ENCODE measurements at places on chromosomes 13 and 19. TPM values are rescaled to one million over a fixed set of nuclear protein-coding genes. Genes with fewer than 3 reads are reported as not detected.

The SMIM24 gene
- total RNA-seq: not detected

The ZNF135 gene
- total RNA-seq: 1.9 TPM

DNA sequence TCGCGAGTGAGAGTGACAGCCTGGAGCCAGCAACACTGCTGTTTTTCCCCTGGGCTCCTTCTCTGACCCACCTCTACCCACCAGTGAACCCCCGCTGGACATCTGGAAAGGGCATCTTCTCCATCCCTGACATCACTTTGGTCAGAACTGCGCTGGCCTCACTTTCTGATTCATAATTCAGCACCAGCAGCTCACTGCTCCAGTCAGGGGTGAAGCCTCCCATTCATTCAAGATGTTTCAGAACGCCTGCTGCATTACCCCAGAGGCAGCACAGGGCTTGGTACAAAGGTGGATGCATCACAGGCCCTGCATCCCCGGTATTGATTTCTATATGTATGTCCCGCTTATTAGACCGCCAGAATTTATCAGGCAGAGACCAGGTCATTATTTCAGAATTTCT lies 182.8 kb upstream of the TSHZ3 start:
- DNase-seq: no peak

- DNase-seq: peak; percentile 61
Observed at GRCh38 chr19:48340995-48341394, 15.6 kb downstream of the EMP3 start.

GRCh38 chr19:15249972-15250639 lies 17.9 kb upstream of the EPHX3 start:
- DNase-seq: peak; percentile 95

GRCh38 chr13:109834973-109835720 lies 48.8 kb upstream of the IRS2 start:
- DNase-seq: peak; percentile 38

DNA sequence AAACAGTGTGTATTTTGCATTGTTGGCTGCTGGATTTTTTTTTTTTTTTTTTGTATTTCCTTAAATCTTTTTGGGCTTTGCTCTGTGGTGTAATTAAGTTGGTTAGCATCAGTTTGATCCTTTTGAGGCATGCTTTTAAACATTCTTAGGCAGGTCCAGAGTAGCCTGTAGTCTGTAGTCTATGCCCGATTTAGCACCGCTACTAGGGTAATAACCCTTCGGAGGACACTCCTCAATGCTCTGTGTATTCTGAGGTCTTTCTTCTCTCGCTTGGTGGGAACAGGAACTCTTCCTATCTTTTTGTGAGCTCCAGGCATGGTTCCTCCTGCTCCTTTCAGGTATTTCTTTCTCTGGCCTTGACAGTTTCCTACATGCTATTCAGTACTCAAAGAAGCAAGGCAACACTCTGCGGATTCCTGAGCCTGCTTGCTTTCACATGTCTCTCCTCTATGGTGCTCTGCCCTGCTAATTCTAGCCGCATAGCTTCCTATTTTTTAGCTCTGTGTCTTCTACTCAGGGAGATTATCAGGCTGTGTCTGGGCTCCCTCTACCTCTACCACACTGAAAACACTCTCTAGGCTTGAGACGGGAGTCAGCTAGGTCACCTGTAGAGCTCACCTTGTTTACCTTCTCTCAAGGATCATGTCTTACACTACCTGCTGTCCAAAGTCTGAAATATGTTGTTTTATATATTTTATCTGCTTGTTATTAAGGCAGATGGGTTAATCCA lies 195.1 kb downstream of the NDFIP2 start:
- DNase-seq: no peak

The KCNK6 gene
- 2.7 TPM for total RNA-seq

DNA sequence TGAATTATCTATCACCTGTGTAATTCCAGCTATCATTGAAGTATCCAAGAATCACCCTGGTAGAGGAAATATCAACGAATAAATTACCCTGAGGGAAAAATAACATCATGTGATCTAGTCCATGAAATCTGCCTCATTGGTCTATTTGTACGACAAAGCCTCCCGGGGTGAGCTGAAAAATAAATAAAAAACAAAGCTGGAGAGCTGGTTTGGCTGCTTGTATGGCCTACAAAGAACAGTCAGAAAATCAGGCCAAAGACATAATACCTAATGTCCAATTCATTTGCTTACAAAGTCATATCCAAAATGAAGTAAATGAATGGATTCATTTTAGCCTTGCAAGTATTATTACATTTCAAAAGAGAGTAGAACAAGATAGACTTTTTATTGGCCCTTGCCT lies 449.9 kb downstream of the KLF12 start:
- DNase-seq: no peak

DNA sequence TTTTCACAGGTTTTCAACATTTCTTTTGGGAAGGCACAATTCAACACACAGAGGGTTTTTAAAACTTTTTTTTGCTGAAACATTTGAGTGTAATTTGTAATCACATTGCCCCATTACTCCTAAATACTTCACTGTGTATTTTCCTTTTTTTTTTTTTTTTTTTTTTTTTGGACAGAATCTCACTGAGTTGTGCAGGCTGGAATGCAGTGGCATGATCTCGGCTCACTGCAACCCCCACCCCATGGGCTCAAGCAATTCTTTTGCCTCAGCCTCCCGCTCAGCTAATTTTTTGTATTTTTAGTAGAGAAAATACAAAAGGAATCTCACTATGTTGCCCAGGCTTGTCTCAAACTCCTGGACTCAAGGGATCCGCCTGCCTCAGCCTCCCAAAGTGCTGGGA lies 14.8 kb upstream of the DNAJC15 start:
- no peak for DNase-seq

DNA sequence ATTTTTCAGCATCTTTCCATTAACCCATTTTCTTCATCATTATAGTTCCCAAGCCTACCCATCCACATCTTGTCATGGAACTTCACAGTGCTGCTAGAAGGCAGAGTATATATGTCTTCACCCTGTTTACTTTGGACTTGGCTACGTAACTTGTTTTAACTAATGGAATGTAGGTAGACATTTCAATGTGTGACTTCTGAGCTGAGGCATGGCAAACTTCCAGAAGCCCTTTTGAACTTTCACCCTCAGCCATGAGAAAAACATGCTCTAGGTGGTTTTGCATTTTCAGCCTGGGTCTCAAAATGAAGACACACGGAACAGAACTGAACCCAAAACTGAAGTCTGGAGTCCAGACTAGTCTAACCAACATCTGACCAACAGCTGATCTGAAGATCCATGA lies 3.2 kb downstream of the TEX30 start:
- DNase-seq: no peak

DNA sequence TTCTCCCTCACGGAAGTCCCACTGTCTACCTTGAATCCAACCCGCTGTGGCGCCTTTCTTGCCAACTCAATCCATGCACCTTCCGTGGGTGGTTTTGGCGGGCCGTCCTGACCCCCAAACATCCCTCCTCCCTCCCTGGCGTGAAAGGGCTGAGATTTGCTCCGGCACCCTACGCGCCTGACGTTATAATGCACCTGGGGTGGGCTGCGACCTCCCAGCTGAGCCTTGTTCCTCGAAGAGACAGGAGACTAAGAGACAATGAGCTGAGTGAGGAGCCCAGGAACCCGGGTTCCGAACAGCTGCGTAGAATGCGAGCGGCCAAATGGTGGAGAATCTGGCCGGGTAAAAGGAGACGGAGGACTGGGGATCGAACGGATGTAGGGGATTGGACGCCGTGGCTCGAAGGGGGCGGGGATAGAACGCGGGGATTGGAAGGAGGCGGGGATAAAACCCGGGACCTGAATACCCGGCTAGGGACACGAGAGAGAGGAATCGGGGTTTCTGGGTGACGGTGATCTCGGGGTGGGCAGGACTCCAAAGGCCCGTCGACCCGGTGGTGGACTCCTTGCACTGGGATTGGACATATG lies at the start of gene CPT1C:
TSS of gene CPT1C (plus strand) at position 461 of the 587 bp plus-strand sequence. CDS start 1,137 bp downstream, outside the sequence.
- peak; percentile 79 for DNase-seq

- peak; percentile 15 for DNase-seq
Observed at GRCh38 chr19:5091018-5091683, 122.2 kb downstream of the KDM4B start.

The NTN5 gene
- total RNA-seq: not detected

DNA sequence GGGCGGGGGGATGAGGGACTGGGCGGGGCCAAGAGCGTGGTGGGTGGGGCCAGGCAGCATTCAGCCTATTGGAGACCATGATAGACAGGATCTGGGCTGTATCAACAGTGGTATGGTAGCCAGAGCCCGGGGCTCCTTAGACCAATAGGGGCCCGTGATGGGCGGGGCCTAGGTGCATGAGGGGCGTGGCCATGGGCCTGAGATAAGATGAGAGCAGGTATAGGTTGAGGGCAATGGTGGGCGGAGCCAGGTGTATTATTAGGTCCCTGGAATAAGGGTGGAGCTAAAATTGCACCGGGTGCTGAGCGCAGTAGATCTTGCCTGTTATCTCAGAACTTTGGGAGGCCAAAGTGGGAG lies 5.3 kb downstream of the ABCA7 start:
- no peak for DNase-seq

DNA sequence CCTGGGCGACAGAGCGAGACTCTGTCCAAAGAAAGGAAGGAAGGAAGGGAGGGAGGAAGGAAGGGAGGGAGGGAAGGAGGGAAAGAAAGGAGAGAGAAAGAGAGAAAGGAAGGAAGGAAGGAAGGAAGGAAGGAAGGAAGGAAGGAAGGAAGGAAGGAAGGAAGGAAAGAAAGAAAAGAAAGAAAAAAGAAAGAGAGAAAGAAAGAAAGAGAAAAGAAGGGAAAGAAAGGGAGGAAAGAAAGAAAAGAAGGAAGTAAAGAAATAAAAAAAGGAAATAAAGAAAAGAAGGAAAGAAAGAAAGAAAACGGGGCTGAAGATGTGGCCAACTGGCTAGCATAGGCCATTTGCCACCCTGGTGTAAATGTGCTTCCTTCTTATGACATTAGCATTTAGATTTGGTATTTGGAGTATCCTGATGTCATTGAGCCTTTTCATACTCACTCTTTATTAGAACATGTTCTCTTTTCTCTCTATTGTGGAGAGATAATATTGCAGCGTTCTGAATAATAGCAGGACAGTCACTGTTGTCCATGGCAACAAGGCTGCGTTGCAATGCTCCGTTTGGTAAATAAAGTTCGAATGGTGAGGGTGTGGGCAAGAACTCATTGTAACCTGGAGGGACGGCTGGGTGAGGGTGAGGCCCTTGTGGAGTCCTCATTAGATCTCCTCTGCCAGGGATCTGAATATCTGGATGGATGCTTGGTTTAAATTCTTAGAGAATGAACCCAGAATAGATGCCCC lies 173.9 kb upstream of the UBL3 start:
- DNase-seq: no peak

DNA sequence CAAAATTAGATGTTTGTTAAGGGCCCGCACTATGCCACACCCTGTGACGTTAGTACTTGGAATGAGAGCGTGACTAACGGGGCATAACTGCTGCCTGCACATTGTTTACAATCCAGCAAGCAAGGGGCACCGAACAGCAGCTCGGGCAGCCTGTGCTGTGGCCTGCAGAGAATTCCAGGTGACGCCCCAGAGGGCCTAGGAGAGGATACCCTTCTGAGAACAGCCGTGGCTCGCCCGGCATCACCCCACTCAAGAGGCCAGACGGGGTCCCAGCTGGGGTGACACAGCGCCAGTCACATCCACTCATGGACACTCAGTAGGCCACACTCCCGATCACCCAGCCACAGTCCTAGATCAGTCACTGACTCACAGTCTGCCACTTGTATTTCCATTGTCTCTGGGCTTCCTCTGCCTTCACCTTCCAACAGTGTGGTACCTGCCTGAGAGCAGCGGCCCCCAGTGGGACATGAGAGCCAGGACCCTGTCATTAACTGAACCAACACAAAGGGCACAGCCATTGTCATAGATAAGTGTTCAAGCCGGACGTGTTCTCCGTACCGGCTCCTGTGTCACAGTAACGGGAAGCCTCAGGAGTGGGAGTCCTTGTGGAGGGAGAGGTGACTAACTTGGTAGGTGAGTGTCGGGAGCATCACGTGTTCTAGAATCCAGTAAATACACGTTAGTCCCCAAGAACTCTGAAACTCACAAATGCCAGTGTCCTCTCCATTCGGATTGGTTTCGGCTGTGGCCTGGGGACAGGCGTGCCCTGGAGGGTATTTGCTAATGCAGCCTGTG lies 7.5 kb downstream of the ZNF331 start:
- peak; percentile 80 for DNase-seq

- DNase-seq: no peak
Observed at GRCh38 chr13:102947745-102948405, 102.0 kb downstream of the ERCC5 start.

DNA sequence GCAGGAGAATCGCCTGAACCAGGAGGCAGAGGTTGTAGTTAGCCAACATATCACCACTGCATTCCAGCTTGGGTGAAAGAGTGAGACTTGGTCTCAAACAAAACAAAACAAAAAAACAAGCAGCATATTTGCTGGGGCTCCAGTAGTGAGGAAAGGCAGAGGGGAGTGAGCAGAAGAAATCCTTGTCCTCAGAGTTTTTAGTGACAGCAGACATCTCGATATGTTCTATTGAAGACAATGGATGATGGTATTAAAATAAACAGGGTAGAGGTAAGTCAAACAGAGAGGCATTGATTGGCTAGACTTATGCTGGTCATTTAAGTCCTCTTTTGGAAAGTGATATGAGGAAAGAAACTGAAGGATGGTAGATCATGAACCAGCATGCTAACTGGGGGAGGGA lies 19.0 kb downstream of the NLRP7 start:
- no peak for DNase-seq

DNA sequence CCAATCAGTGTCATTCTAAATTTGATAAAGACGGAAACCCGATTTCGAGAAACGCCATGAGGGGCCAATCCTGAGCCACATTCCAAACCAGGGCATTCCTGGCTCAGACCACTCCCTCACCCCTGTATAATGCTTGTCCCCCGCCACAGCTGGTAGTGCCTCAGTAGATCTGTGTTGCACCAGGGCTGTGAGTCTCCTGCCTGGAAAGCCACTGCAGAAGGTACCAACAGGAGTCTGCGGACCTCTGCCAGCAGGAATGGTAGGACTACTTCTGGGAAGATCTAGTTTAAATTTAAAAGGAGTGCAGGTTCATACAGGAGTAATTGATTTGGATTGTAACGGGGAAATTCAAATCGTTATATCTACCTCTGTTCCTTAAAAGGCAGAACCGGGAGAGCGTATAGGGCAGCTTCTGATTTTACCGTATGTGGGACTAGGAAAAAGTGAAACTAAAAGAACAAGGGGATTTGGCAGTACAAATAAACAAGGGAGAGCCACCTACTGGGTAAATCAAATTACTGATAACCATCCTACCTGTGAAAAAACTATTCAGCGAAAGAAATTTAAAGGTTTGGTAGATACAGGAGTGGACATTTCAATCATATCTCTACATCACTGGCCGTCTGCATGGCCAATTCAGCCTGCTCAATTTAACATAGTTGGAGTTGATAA lies 20.8 kb upstream of the ZNF266 start:
- DNase-seq: no peak

- no peak for DNase-seq
Observed at GRCh38 chr13:90185734-90186133, 1161.8 kb upstream of the MIR17HG start.

The ONECUT3 gene
- not detected for total RNA-seq

GRCh38 chr19:45798995-45799517 lies 6.4 kb upstream of the DMWD start:
- peak; percentile 83 for DNase-seq

All from IMR-90 (cell line).